ENCODE measurements at places on chromosomes 16 and 17. TPM values are rescaled to one million over a fixed set of nuclear protein-coding genes. Genes with fewer than 3 reads are reported as not detected.

CSH2 gene
- not detected for total RNA-seq

TMEM132E gene
- total RNA-seq, result not detected

SMIM36 gene
- not detected for total RNA-seq

PTX4 gene
- 0.34 TPM for total RNA-seq

CDRT15 gene
- total RNA-seq, result not detected

NBR1 gene
- 72.9 TPM for total RNA-seq

G6PC1 gene
- not detected for total RNA-seq

TAT gene
- not detected for total RNA-seq

RASL10B gene
- total RNA-seq, result 0.69 TPM

C16orf86 gene
- total RNA-seq, result 5.1 TPM

Measured in melanocyte of skin (primary cell).